ENCODE measurements at places on chromosomes 2 and 18.

DNA sequence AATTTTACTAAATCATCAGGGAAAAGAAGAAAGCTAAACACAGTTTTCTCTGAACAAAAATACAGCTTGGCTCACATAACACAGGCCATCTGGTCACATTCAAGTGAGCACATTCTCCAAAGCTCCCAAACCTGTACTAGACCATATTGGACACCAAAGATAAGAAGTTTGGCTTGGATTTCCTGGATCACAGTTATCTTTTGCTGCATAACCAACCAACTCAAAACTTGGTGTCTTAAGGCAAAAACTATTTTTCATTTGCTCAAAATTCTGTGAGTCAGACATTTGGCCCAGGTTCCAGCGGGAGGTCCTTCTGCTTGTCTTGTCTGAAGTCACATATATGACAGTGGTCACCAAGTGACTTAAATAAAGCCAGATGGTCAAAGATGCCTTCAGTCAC lies 83.2 kb downstream of the GYPC start:
- no peak for DNase-seq

DNA sequence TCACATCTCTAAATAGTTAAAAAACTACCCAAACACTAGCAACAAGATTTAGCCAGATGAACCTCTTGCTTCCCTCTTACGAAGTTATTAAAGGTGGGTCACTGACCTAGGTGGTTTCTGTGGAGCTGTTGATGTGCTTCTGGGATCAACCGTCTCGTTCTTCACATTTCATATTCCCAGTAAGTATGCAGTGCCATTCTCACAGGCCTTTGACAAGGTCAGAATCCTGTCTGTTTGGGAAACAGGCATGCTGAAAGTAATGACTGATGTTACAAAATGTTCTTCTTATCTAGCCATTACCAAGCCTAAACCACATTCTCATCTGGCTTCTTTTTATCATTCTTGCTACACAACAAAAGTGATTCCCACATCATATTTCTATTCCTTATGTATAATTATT lies 70.3 kb downstream of the WDR7 start:
- DNase-seq = no peak

DNA sequence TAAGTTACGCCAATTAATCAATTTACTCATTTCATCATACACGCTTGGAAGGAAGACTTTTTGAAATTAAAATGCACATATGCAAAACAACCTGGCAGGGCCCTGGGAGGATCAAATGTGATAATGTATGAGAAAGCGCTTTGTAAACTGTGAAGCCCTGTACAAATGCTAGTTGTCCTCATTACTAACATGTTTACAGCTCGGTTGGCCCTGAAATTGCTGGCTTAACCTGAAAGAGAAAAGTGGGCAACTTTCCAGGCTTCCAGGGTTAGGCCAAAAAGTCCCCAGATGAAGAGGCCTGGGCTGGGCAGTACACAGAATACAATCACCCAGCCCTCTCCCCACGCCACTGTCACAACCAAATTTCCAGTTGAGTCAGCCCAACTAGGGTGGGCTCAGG lies 60.2 kb downstream of the DNMT3A start:
- no peak for DNase-seq

DNA sequence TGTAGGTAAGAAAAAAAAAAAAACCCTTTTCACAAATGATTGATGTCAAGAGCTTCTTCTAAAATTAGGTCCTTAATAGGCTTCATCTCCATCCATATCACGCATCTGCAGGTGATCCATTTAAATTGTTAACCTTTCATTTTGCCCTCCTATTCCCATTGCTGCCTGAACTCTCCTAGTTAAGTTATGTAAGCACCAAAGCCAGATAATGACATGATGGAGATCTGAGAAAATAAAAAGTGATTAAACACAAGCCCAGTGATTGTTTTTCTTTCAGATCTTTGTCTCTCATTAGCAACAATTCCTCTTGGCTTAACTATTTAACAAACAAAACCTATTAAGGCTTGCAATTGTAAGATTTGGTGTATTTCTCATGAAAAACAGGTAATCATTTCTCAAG lies 20.0 kb downstream of the LANCL1 start:
- no peak for DNase-seq

DNA sequence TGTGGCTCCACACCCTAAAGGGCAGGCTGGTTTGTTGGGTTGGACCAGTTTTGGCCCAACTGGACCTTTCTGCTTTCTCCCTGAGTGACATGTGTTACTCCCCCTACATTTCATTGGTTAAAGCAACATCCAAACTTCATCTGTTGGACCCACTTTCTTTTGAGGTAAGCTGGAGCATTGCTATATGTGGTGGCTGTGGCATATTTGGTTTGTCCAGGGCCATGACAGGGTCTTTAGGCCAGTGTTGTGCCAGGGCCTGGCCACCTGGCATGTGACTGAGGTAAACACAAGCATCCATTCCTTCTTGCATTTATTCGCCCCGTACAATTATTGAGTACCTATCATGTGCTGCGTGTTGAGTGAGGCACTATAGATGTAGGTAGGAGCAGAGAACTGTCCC lies 36.8 kb upstream of the MARCO start:
- DNase-seq = no peak

GRCh38 chr2:218576854-218577253 lies 8.2 kb downstream of the CNOT9 start:
- DNase-seq = no peak

DNA sequence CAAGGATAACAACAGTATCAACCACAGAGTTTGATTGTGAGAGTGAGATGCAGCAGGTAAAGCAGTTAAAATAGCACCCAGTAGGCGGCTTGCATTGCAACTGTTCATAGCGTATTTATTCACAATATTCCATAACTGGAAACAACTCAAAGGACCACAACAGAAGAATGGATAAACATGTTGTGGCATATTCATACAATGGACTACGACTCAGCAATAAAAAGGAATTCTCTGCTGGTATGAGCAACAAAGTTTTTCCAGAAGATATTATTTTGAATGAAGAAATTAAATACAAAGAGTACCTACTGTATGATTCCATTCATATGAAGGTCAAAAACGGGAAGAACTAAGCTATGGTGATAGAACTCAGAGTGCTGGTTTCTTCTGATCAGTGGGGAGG lies 25.2 kb downstream of the GPATCH11 start:
- DNase-seq = no peak

DNA sequence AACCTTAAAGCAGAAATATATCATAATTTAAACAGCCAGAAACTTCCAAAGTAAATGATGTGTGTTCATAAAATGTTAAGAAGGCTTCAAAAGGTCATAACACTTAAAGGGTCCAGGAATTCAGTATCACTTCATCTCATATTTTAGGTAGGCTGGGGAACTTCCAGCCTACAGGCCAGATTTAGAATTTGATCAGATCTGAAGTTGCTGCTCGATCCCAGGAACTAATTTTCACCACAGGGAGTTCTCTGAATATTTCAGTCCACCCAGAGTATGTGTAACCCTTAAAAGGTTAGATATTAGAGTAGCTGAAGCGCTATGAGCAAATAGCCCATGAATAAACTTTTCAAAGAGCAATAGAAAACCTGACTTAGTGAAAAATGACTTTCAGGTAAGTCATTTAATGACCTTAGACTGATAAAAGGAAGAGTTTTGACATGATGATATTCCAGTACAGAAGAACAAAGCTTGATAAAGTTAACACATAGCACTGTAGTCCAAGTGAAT lies 1.7 kb downstream of the WIPF1 start:
- DNase-seq = no peak

GRCh38 chr2:177489719-177490301 lies 97.2 kb downstream of the AGPS start:
- DNase-seq = no peak
